Progenitor cell of endocrine pancreas (in vitro differentiated cells): ENCODE measurements at places on chromosomes 16 and 17. TPM values are rescaled to one million over a fixed set of nuclear protein-coding genes. Genes with fewer than 3 reads are reported as not detected.

DNA sequence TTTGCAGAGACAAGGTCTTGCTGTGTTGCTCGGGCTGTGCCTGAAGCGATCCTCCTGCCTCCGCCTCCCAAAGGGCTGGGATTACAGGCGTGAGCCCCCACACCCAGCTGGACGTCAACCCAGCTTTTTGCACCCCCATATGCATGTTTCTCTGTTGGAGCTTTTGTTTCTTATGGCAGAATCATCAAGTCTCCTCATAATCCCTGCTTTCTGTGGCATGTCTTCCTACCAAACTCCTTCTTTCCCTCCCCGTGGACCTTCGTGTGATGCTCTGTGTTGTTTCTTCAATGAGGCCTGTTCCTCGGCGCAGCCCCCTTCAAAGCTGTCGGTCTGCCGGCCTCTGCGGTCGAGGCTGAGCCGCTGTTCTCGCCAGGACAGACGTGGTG is 71.6 kb downstream of the METRNL start:
- no peak for DNase-seq

- DNase-seq = no peak
These were observed 3.2 kb upstream of the PDK2 start for GRCh38 chr17:50091918-50092285.

GRCh38 chr16:1781758-1782407 is 488 bp downstream of the SPSB3 start:
- no peak for DNase-seq

DNA sequence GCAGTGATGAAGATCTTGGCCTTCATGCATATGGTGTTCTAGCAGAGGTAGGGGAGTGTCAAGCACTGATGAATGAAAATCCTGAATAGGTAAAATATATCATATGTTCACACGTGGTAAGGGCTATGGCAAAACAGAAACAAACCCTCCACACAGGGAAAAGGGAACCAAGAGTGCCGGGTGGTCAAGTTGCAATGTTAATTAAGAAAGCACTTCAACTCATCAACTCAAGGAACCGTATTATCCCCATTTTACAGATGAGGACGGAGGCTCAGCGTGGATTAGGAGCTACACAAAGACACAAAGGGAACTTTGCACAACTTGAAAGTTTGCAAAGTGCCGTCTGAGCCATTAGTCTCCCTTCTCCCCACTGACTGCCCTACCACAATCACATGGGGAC is 28.1 kb upstream of the MEOX1 start:
- DNase-seq = no peak

- no peak for DNase-seq
These were observed 16.5 kb downstream of the SNF8 start for GRCh38 chr17:48927978-48928745.

DNA sequence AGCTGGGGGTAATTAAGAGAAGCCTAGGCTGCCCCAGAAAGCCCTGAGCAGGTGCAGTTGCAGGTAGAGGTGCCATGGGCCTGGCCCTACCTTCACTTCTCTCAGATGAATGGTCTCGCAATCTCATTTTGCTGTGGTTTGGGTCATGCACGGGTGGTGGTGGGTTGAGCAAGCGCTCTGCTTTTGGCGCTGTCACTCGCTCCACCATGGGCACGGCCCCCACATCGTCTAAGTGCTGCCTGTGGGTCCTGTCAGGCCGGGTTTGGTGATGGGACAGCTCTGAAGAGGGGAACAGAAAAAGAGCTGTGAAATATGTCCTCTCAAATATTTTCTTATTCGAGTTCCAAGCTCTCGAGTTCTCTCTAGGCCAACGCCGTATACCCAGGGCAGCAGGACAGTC is 39.9 kb downstream of the STH start:
- DNase-seq = no peak

DNA sequence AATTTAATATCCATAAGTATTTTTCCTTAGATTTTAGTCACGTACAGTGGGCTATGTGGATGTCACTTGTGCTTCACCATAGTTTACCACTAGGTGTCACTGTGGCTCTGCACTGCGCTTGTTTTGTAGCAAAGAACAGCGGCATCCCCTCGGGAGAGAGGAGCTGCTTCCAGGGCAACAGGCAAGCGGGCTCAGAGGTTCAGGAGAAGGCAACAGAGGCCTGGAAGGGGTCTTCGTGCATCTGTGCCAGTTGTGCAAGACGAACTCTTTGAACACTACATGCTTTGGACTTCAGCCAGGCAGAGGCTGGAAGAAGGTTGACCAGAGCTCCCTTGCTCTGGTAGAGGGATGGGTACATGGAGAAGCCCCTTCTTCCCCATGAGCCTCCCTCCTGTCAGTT is 20.6 kb downstream of the CYB561 start:
- peak; percentile 59 for DNase-seq

DNA sequence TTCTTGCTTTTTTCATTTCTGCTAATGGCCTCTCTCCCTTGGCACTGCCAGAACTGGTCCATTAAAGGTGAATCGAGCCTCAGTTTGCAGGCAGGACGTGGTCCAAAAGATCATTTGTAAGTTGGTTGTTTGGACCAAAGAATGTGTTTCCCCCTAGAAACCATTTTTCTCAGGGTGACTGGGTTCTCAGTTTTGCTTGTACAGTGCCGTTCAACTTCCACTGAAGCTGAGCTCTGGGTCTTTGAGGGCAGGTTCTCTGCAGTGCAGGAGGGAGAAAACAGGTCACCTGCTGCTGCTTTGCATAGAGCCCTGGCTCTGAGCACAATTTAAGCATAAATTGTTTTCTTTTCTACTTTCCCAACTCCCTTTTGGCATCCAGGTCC is 9.0 kb upstream of the AMZ2 start:
- DNase-seq = no peak

GRCh38 chr17:79987187-79987934 is 48.3 kb downstream of the TBC1D16 start:
- no peak for DNase-seq

DNA sequence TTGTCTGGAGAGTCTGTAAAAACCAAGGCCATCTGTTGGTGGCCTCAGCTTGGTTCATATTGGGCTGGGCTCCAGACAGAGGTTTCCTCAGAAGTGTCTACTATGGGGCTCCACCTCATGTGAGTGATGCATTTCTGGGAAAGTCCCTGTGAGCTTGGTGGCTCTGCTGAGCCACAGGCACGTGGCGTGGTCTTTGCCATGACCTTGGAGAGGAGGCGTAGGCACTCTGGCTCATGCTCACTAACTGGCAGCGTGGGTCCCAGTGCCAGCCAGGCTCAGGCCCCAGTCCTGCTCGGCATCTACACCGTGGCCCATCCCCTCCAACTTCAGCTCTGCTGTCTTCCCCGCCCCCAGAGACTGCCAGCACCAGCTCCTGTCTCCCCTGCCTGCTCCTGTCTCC is 10.7 kb upstream of the SMTNL2 start:
- DNase-seq = no peak

DNA sequence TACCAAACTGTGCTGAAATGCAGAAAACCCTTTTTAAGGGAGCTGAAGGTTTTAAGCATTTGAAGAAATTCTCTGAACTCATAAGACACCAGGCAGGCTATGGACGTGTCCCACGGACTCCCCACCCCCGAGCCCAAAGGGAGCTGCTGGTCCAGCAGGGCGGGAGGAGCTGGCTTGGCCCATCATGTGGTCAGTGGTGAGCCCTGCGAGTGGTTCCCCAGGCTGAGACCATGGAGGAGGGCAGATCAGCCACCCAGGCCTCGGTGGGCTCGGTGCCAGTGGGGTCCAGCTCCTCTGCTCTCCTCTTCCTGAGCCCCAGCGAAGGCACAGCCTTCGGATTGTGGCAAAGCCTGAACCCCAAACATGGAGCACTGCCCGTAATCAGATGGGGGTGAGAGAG is 27.0 kb downstream of the LGALS3BP start:
- no peak for DNase-seq

DNA sequence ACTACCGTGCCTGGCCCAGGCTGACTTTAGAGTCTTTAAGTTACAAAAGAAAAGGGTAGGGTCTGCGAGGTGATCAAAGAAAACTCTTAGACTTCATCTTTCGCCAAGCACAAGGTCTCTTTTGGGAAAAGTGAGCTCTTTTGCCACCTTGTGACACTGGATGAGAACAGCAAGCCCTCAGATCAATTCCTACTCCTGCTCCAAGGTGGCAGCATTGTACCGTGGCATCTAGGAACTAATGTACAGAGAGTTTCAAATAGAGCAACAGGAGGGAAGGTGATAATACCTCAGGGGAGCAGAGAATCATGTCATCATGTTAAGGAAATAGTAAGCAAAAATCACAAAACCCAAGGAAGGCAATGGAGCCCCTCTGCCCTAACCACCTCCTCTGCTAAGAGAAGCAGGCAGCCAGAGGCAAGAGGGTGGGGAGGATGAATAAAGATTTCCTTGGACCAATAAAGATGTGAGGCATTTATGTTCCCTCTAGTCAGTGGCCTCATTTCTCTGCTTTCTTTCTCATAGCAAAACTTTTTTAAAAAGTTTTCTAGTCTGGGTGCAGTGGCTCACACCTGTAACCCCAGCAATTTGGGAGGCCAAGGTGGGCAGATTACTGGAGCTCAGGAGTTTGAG is 2.1 kb upstream of the C17orf78 start:
- peak; percentile 35 for DNase-seq

DNA sequence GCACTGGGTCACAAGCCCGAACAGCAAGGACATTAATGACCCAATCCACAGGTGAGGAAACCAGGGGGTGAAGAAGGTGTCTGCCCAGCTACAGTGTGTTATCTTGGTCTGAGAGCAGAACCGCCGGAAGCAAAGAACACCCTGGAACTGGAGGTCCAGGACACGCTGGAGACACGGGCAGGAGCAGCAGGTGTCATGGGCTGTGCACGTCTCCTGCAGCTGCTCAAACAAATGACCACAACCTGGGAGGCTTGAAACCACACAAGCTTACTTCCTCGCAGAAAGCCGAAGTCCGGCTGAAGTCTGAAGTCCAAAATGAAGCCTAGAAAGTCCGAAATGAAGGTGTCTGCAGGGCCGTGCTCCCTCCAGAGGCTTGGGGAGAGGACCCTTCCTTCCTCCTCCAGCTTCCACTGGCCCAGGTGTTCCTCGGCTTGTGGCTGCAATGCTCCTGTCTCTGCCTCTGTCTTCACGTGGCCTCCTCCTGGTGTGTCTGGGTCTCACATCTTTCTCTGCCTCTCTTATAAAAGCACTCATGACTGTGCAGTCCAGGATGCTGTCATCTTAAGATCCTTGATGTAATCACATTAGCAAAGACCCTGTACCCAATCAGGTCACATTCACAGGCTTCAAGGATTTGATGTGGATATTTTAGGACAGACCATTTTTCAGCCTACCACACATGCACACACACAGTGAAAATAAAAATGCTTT is 351.2 kb downstream of the C16orf95 start:
- no peak for DNase-seq

GRCh38 chr17:68318103-68318991 is 27.1 kb downstream of the ARSG start:
- no peak for DNase-seq

DNA sequence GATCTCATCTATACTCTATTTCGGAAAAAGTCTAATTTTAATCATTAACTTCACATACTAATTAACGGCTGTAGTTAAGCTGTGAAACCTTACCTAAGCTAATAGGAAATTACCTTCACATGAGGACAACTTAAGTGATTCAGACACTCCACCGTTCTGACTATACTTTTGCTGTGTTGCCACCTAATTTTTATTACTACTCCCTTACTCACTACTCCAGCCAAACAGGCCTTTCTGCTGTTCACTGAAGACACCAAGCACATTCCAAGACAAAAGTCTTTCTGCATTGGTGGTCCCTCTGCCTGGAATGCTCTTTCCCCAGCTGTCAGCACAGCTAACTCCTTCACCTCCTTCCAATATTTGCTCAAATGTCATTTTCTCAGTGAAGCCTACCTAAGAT is 1.3 kb downstream of the CMTR2 start:
- DNase-seq = no peak

Gene CHST6
- 7.7 and 8.4 TPM in 2 replicates for total RNA-seq

Gene CCL16
- not detected in 2 replicates for total RNA-seq

Gene CDRT4
- total RNA-seq = 17.6 and 27.0 TPM in 2 replicates

Gene CDC42EP4
- 66.0 and 77.9 TPM in 2 replicates for total RNA-seq

Gene RTN4RL1
- total RNA-seq = 11.1 and 12.4 TPM in 2 replicates

Gene MRPS7
- 55.2 and 59.2 TPM in 2 replicates for total RNA-seq
